Activated naive CD8-positive, alpha-beta T cell treated with anti-CD3 and anti-CD28 coated beads for 36 hours (primary cell): ENCODE measurements at places on chromosomes 12 and 14.

- H3K27ac ChIP-seq: no peak overlapping the region
- H3K27me3 ChIP-seq: peaks cover 20% of the 10 kb centered on the region
- DNase-seq: peak; percentile 81
- H3K36me3 ChIP-seq: no peaks in the 10 kb centered on the region
Measured at GRCh38 chr12:452667-453210, 7.0 kb upstream of the B4GALNT3 start.

DNA sequence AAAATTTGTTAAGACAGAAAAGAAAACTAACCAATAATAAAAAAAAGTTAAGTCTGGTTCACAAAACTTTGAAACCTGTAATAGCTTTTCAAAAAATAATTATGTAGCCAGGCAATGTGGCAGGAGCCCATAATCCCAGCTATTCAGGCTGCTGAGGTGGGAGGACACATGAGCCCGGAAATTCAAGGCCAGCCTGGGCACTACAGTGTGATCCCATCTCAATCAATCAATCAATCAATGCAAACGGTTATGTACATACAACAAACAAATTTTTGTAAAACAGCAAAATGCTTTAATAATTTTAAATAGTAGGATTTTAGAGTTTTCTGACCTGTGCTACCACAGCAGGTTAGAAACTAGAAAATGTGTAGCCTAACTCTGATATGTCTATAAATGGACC lies 152.4 kb downstream of the MED13L start:
- H3K4me1 ChIP-seq: peaks cover 60% of the 10 kb centered on the region
- H3K27ac ChIP-seq: no peak overlapping the region
- DNase-seq: no peak
- H3K36me3 ChIP-seq: peaks cover 4% of the 10 kb centered on the region
- no peak overlapping the region for H3K4me3 ChIP-seq
- H3K27me3 ChIP-seq: no peaks in the 10 kb centered on the region

- no peak overlapping the region for H3K4me3 ChIP-seq
- H3K27me3 ChIP-seq: no peaks in the 10 kb centered on the region
- no peak overlapping the region for H3K27ac ChIP-seq
- H3K36me3 ChIP-seq: no peaks in the 10 kb centered on the region
- no peak for DNase-seq
- no peaks in the 10 kb centered on the region for H3K4me1 ChIP-seq
Measured at GRCh38 chr12:3355378-3355900, 135.6 kb upstream of the PRMT8 start.

DNA sequence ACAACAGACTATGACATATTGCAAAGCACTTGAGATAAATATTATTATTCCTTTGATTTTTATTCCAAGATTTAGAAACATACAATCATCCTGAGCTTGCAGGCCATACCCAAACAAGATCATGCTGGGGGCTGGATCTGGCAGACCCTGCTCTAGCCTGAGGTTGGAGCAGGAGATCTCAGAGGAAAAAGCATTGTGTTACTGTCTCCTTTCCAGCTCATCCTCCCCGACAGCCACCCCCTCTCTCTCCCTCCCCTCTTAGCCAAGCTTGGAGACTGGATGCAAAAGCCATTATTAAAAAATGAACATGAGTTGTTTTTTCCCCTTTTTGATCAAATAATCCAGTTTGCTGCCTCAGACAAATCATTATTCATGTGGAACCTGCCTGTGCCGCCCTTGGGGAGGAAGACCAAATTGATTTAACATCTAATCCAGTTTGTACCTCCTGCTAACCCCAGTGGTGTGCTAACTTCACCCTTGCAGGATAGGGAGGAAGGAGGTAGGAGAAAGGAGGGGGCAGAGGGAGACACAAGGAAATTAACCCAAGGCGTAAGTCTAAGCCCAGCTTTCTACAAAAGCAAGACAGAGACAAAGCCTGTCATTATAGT lies 565.8 kb upstream of the TBX3 start:
- no peak overlapping the region for H3K27ac ChIP-seq
- H3K4me3 ChIP-seq: no peak overlapping the region
- DNase-seq: no peak
- H3K27me3 ChIP-seq: no peaks in the 10 kb centered on the region

DNA sequence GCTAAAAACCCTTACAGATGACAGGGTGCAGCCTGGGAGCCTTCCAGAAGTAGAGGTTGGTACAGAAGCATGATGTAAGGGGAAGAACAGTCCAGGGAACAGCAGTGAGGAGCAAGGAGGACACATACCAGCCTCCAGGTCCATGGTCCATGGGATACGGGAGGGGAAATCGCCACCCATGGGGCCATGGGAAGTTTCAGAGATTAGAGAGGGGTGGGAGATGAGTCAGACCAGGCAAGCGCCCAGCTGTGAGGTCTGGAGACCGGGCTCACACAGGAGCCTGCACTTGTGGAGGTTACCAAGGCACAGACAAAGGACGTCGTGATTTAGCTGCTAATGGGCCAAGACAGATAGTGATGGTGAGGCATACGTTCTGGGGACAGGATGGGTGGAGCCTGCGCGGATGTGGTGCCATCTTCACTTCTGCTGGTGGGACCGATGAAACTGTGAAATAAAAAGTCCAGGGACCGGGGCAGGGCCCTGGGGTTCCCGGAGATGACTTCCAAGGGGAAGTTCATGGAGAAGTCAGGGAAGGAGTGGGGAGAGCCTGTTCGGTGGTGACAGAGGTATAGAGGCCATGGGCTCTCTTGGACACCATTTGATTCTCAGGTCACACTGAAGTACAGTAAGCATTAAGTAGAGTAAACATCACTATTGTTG lies 17.7 kb upstream of the LRP1-AS start:
- no peak overlapping the region for H3K27ac ChIP-seq
- no peaks in the 10 kb centered on the region for H3K36me3 ChIP-seq
- no peak for DNase-seq
- H3K4me1 ChIP-seq: peaks cover 4% of the 10 kb centered on the region
- no peak overlapping the region for H3K4me3 ChIP-seq
- H3K27me3 ChIP-seq: no peaks in the 10 kb centered on the region

GRCh38 chr12:12954356-12954755 lies 2.4 kb upstream of the GPRC5D start:
- H3K27me3 ChIP-seq: peaks cover 12% of the 10 kb centered on the region
- H3K36me3 ChIP-seq: no peaks in the 10 kb centered on the region
- no peak overlapping the region for H3K27ac ChIP-seq
- H3K4me3 ChIP-seq: no peak overlapping the region
- no peaks in the 10 kb centered on the region for H3K4me1 ChIP-seq
- no peak for DNase-seq

DNA sequence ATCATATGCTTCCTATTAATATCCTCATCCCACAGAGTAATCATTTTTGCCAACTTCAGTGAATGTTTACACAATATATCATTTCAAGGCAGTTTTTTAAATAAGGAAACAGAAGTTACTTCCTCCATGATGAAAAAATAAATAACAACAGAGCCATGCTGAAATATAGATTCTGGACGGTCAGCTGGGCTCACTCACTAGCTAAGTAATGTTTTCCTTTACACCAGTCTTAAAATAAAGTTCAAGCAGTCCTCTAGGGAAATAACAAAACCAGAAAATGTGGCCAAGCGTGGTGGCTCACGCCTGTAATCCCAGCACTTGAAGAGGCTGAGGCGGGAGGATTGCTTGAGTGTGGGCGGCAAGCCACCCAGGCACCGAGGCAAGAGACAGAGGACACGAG lies 28.7 kb downstream of the AICDA start:
- no peak overlapping the region for H3K27ac ChIP-seq
- no peaks in the 10 kb centered on the region for H3K36me3 ChIP-seq
- no peaks in the 10 kb centered on the region for H3K27me3 ChIP-seq
- no peak overlapping the region for H3K4me3 ChIP-seq
- DNase-seq: no peak

- peaks cover 6% of the 10 kb centered on the region for H3K36me3 ChIP-seq
- peaks cover 4% of the 10 kb centered on the region for H3K4me1 ChIP-seq
- H3K27ac ChIP-seq: no peak overlapping the region
- no peaks in the 10 kb centered on the region for H3K27me3 ChIP-seq
Measured at GRCh38 chr14:105852378-105853088, 326.1 kb downstream of the TMEM121 start.

GRCh38 chr12:93127107-93127560 lies 198.0 kb upstream of the EEA1 start:
- no peaks in the 10 kb centered on the region for H3K36me3 ChIP-seq
- no peak for DNase-seq
- no peak overlapping the region for H3K27ac ChIP-seq
- no peak overlapping the region for H3K4me3 ChIP-seq
- H3K27me3 ChIP-seq: no peaks in the 10 kb centered on the region
- H3K4me1 ChIP-seq: no peaks in the 10 kb centered on the region

DNA sequence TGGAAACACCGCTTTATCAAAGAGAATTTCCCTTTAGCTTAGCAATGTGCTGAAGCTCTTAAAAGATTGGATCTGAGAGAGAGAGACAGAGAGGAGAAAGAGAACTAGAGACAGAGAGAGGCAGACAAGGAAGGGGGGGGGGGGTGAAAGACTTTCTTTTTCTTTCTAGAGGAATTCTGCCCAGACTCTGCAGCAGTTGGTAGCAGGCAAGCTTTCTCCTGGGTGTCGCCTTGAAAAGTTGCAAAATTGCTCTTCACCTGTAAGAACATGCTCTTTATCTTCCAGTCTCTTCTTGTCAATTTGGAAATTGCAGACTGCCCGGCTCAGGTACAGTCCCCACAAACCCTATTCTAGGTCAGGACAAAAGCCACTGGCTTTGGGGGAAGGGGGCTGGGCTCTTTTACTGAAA lies 2.9 kb upstream of the OTX2 start:
- peaks cover 10% of the 10 kb centered on the region for H3K4me1 ChIP-seq
- peaks cover 11% of the 10 kb centered on the region for H3K36me3 ChIP-seq
- peaks cover 92% of the 10 kb centered on the region for H3K27me3 ChIP-seq
- H3K27ac ChIP-seq: no peak overlapping the region
- no peak for DNase-seq

- DNase-seq: no peak
- peaks cover 3% of the 10 kb centered on the region for H3K27me3 ChIP-seq
- no peaks in the 10 kb centered on the region for H3K36me3 ChIP-seq
- no peak overlapping the region for H3K27ac ChIP-seq
- H3K4me3 ChIP-seq: no peak overlapping the region
Measured at GRCh38 chr12:19988459-19988873, 379.9 kb upstream of the PDE3A start.

- no peak overlapping the region for H3K4me3 ChIP-seq
- DNase-seq: no peak
- peaks cover 8% of the 10 kb centered on the region for H3K27me3 ChIP-seq
- H3K36me3 ChIP-seq: no peaks in the 10 kb centered on the region
- H3K4me1 ChIP-seq: no peaks in the 10 kb centered on the region
Measured at GRCh38 chr14:92287987-92288386, 35.0 kb upstream of the SLC24A4 start.

DNA sequence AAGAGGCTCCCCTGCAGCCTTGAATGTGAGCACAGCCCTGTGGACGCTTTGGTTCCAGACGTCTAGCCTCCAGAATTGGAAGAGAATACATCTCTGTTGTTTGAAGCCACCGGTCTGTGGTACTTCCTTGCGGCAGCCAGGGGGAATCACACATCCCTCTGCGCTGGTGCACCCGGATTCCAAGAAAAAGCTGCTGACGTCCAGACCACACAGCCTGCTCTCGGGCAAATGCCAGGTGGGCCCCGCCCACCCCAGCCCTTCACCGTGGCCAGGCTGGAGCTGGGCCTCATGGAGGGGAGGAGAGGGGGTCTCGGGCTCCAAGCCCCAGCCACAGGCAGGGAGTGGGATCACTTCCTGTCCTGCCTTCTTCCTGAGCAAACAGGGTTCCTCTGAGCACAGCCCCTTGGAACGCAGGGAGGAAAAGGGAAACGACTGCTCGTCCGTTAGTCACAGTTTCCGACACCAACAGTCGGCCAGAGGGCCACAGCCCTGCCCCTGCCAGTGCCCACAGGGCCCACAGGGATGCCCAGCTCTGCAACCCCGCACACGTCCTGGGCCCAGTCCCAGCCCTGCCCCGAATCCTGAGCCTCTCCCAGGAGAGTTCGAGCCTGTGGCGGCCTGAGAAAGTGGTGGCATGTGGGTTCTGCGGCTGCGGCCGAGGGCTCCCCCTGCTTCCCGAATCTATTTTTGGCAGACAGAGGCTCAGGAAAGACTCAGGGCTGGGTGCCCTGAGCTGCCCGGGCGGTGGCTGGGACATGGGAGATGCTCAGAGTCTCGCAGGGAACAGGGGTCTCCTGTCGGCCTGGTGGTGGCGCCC lies 85.3 kb downstream of the RFLNA start:
- no peaks in the 10 kb centered on the region for H3K27me3 ChIP-seq
- H3K4me3 ChIP-seq: no peak overlapping the region
- no peak for DNase-seq
- no peak overlapping the region for H3K27ac ChIP-seq
- H3K36me3 ChIP-seq: peaks cover 6% of the 10 kb centered on the region

DNA sequence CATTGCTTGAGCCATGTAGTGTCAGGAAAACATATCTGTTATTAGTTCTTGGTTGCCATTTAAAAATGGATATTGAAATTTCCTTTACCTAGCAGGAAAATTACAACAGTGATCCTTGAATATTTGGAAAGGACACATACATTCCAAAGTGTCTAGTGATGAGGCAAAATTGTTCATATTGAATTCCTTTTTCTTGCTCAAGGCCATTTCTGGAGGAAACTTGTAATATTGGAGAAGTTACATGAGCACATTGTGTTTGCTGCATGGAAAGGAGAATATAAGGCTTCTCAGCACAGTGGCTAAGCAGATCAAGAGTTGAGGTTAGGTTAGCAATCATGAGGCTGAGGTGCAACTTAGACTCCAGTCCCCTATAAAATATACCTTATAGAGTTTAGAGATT lies 121.9 kb downstream of the PDE3A start:
- H3K36me3 ChIP-seq: no peaks in the 10 kb centered on the region
- peaks cover 9% of the 10 kb centered on the region for H3K27me3 ChIP-seq
- no peak overlapping the region for H3K27ac ChIP-seq
- H3K4me3 ChIP-seq: no peak overlapping the region
